ENCODE measurements at places on chromosomes 6 and 20.

DNA sequence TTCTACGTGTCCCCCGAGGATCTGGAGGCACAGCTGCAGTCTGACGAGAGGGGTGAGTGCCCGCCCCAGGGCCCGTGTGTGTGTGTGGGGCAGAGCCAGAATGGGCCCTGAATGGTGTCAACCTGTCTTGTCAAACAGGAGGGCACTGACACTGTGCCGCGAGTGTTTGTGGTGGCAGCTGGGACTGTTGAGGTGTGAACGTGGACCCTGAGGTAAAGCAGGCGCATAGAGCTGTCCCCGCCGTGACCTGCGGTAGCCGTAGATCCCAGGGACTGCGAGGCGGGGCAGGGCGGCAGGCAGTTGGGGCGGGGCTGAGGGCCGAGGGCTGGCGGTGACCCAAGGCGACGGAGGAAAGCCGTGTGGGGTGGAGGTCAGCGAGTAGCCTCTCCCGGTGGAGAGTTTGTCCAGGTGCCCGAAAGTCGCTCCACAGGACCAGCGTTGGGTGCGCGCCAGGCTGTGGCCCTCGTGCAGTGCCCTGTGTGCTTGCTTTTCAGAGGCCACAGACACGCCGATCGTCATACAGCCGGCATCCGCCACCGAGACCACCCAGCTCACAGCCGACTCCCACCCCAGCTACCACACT, 25.2 kb downstream of the UCKL1 start:
- DNase-seq = no peak

- DNase-seq = no peak
These were observed 24.0 kb downstream of the JAG1 start for GRCh38 chr20:10649797-10650160.

- no peak for DNase-seq
These were observed 103.6 kb upstream of the NXT1 start for GRCh38 chr20:23246717-23247664.

DNA sequence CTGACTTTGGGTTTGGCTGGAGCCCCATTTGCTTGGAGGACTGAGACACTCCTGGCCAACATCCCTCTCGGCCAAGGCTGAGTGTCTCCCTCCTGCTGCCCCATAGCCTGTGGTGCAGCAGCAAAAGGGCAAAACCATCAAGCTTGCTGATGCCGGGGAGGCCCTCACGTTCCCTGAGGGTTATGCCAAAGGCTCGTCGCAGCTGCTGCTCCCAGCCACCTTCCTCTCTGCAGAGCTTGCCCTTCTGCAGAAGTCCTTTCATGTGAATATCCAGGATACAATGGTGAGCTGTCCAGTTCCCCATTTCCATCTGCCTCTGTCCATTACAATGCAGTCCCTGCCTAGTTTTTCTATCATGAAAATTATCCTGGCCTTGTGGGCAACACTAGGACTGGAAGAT, 6.0 kb downstream of the BPIFB6 start:
- no peak for DNase-seq

GRCh38 chr6:113432521-113433334, 424.4 kb upstream of the MARCKS start:
- no peak for DNase-seq

GRCh38 chr20:24328901-24329300, 140.5 kb upstream of the SYNDIG1 start:
- DNase-seq = no peak

GRCh38 chr6:73285674-73286283, 22.8 kb upstream of the KHDC1 start:
- DNase-seq = peak; percentile 27

DNA sequence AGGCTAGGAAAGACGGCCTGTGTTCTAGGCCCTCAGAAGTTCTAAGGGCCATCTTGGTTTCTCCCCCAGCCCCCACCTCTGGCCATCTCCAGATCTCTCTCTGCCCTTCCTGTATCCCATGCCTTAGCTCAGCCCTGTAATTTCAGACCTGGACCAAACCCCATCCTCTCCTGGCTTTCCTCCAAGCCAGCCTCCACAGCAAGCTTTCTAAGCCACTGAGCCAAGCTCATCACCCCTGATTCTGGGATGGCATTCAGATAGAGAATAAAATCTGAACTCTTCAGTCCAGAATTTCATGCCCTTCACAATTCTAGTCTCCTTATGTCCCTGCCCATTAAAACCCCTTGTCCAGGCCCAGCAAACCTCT, 18.9 kb upstream of the CCM2L start:
- DNase-seq = no peak

GRCh38 chr20:37335642-37336368, 10.1 kb upstream of the SRC start:
- DNase-seq = no peak
